ENCODE measurements at places on chromosomes 13 and 19.

- DNase-seq: no peak
These were observed 67.5 kb downstream of the B3GLCT start for GRCh38 chr13:31267126-31267784.

DNA sequence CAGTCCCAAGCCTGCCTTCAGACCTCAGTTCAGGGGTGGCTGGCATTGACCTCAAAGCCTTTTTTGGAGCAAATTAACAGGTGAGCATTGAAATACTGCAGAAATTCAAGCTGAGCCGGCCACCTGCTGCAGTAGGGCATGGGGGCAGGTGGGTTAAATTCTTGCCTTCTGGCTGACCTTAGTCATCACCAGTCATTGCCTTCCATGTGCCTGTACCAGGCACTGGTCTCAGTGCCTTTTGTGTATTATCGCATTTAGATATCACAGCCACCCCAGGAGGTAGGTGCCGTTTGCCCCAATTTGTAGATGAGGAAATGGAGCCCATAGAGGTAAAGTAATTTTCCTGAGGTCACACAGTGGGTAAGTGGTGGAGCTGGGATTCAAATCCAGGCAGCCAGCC, 7.2 kb downstream of the PPP1R37 start:
- no peak for DNase-seq

DNA sequence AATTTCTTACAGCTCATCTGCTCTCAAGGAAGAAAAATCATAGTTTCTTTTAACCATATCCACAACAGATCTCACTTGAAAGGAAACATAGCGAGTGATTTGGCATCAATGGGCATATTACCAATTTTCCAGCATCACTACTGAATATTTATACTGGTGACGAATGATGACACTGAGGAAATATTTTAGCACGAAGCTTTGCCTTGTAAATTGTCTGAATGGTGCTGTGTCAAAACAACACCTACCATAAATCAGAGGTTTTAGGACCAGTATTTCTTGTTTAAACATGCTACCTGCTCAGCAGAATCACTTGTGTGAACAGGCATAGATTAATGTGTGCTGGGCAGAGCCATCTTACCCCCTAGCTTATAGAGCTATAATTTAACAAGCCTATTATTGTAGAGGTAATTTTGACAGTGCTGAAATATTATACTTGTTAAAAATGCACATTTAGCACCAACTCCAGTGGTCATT, 146.8 kb downstream of the ABCC4 start:
- DNase-seq: peak; percentile 58

GRCh38 chr19:38848299-38849146, 1.3 kb downstream of the HNRNPL start:
- DNase-seq: no peak

DNA sequence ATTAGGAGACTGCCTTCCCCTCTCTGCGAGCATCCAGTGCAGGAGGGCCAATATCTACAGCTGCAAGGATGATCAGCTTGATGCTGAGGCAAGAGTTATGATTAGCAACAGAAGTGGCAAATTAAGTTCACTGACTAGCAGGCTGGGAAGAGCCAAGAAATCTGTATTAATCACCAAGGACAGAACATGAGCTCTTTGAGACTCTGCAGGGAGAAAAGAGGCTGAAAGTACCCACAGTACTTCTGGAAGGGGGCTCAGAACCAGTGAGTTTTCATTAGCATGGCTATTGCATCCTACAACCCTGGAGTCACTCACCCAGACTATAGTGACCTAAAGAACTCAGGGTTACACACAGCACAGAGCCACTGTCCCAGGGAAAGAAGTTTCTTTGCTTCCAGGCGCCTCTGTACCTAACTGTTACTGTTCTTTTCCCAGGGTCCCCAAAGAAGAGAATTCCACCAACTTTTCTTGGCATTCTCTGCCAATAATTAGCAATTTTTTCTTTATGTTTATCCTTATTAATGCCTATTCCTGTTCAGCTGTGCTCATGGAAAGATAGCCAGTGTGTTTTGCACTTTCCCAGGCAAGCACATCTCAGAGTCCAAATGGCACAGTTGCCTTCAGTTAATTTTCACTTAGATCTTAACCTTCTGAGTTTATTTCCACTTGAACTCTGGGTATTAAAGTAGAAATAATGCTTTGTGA, 25.8 kb upstream of the MEDAG start:
- DNase-seq: no peak

DNA sequence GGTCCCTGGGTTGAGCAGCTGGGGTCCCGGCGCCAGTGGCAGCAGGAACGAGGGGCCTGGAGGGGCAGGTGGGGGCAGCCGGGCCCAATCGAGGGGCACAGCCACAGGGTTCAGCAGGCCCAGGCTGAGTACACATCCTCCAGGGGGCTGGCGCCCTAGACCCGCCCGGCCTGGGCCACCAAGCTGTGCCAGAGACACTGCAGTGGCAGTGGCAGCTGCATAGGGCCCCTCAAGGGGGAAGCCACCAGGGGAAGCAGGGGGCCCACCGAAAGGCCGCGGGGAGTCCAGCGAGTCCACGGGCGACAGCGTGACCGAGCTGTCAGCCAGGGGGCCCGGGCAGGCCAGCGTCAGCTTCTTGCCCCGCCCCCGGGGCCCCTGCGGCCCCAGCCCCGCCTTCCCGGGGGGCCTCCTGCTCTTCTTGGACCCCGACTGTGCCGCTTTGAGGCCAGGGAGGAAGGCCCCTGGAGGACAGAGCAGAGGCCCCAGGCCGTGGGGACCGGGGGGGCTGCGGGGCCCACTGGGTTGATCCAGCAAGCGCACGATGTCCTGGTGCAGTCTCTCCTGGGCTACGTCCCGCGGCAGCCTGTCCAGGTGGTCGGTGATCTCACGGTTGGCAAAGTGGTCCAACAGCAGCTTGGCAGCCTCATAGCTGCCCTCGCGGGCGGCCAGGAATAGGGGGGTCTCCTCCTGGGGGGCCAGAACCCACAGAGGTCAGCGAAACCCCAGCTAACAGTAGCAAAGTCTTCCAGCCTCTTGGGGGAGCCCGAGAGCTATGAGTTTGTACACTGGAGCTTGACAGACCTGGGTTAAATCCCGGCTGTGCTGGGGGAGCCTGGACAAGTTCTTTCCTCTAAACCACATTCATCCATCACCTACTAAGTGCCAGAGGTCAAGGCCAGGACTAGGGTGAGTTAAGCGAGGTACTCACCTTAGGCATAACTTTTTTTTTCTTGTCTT, 39.5 kb downstream of the NOTCH3 start:
- DNase-seq: no peak

DNA sequence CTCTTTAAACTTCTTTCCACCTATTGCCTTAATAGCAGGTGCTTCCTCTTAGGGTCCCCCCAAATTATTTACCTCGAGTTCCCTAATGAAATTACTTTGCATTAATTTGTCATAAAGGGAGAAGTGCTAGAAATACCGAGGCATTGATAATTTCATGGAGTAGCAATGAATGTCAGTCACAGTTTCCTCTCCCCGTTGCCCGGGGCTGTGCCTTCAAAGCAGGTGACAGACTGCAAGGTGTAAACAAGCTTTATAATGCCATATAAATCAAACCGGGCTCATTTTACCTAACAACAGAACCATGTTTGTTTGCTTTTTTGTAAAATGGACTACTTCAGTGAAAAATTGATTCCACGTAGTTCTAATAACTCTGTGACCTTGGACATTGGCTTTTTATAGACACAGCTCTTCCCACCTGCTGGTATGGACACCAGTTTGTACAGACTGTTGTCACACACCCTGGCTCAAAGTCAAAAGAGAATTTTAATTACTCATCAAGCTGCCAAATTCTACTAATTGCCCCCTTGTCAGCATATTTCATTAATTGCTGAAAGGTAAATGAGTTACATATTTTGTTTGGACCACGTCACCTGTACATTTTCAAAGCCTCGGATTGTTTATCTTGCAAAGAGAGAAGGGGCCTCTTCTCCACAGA, 171.1 kb downstream of the STK24 start:
- DNase-seq: no peak

GRCh38 chr13:107324416-107325204, 756.7 kb upstream of the ARGLU1 start:
- DNase-seq: no peak

- no peak for DNase-seq
These were observed 2.6 kb upstream of the RYR1 start for GRCh38 chr19:38430931-38431330.

GRCh38 chr13:111915104-111915551, 151.8 kb upstream of the SOX1 start:
- DNase-seq: no peak

GRCh38 chr13:106156468-106156867, 379.0 kb downstream of the EFNB2 start:
- peak; percentile 43 for DNase-seq

DNA sequence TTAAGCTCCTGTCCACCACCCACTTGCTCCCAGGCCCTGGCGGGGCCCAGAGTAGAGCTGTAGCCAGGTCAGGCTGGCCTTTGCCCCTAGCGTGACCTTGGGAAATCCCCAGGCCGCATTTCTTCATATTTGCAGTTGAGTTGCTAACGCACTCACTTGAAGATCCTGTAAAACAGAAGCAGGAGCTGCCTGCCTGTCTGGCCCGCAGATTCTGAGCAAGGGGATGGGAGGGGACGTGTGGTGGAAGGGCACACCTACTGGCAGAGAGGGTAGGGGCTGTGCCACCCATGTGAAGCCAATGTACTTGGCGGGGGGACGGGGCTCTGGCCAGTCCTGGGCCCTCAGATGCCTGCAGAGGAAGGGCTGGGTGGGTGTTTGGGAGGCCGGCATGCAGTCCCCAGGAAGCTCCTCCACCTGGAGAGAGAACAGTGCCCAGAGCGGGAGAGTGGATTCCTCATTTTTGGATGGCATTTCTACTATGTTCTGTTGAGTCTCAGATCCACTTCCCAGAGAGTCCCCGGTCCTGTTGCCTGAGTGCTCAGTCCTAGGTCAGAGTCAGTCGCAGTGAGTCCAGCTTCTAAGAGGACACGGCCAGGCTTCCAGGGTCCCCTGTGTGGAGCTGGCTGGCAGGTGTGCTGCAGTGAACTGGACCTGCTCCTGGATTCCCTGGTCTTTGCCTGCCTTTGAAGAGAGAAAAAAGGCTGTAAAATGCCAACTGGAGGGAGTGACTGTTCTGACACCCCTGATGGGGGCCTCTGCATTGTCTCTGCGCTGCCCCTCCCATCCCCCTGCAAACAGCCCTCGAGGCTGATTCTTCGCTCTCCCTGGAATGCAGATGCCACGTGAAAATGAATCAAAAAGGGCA, 62.9 kb downstream of the GGACT start:
- no peak for DNase-seq

All from pulmonary artery endothelial cell (primary cell).